ENCODE measurements at places on chromosomes 13 and 19. TPM values are rescaled to one million over a fixed set of nuclear protein-coding genes. Genes with fewer than 3 reads are reported as not detected.

GRCh38 chr13:94115054-94115453, 364.4 kb downstream of the DCT start:
- DNase-seq: no peak

DNA sequence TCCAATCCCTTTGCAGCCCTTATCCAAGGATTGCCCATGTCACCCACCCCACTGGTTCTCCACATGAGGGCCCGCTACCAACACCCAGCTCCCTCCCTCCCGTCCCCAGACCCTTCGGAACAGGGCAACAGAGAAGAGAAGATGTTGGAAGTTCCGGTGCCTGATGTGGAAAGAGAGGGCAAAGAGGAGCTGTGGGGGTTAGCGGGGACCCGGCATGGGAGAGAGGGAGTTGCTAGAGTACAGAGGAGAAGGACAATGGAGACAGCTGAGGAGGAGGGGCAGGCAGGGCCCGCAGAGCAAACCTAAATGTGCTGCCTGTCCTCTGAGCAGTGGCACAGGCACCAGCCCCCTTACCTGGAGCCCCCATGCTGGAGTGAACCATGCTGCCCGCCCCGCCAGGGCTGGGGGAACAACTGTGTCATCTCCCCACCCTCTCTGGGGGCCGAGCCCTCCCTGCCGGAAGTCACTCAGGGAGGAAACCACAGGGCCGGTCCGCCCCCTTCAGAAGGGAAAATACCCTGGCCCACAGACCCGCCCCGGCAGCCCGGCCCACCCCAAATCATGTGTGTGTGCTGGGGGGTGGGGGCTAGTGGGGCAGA, at the start of gene POU2F2:
POU2F2 (minus strand) TSS at position 417 of the 599 bp plus-strand sequence; CDS start at position 382, 35 bp downstream.
- no peak for DNase-seq

DNA sequence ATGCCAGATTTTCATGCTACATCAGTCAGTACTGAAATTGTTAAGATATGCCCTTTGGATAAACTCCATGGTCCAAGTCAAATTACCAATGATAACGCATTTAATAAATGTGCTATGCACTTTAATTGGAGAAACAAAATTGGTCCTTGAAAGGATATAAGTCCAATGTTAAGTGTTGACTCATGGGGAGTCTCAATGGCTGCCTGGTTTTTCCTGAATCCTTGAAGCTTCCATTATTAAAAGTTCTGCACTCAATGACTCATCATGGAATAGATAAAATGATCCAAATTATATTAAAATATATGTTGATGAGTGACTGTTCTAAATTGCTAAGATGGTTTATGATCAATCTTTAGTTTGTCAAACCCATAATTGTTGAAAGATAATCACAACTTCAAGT, 346.0 kb upstream of the ATXN8OS start:
- DNase-seq: no peak

GRCh38 chr13:47478985-47479384, 522.1 kb downstream of the SUCLA2 start:
- DNase-seq: no peak

GRCh38 chr13:39379118-39379517, 223.9 kb downstream of the LHFPL6 start:
- DNase-seq: no peak

GRCh38 chr13:44768775-44769581, 192.8 kb upstream of the TSC22D1 start:
- no peak for DNase-seq

DNA sequence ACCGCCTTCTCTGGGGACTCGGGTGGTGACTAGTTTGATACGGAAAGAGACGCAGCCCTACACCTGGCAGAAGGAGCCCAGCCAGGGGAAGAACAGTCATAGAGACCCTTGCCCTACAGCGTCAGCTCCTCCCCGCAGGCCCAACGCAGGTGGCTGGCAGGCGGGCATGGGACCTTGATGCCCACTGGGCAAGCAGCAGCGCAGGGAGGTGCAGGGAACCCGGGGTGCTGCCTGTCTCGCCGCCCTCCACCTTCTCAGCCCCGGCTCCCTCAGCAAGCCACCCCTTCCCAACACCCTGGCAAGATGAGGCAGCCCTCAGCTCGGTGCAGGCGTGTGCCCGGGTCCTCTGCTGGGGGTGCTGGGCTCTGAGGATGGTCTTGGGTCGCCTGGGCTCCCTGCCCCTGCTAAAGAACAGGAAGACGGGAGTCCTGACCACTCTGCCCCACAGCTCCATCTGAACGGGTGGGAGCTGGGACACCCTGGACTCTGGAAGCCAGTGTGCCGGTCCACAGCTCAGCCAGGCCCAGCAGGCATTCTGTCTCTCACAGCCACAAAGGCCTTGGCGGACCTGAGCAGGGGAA, 9.0 kb downstream of the MIER2 start:
- no peak for DNase-seq

- no peak for DNase-seq
These were observed 10.8 kb downstream of the BICRA start for GRCh38 chr19:47619763-47620162.

GRCh38 chr19:3801412-3802096, 15.4 kb upstream of the MATK start:
- peak; percentile 91 for DNase-seq

DNA sequence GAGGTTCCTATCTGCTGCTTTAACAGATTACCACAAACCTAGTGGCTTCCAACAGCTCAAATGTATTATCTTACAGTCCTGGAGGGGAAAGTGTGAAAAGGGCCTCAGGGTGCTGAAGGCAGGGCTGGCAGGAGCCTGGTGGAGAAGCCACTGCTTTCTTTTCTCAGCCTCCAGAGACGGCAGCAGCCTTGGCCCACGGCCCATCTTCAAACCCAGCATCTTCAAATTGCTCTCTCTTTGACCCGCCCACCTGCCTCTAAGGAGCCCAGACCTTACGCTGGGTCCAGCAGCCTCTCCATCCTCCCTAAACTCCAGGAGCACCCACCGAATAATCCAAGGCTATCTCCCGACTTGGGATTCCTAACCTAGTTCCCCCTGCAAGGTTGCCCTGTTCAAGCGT, 35.6 kb downstream of the C13orf46 start:
- DNase-seq: no peak

DNA sequence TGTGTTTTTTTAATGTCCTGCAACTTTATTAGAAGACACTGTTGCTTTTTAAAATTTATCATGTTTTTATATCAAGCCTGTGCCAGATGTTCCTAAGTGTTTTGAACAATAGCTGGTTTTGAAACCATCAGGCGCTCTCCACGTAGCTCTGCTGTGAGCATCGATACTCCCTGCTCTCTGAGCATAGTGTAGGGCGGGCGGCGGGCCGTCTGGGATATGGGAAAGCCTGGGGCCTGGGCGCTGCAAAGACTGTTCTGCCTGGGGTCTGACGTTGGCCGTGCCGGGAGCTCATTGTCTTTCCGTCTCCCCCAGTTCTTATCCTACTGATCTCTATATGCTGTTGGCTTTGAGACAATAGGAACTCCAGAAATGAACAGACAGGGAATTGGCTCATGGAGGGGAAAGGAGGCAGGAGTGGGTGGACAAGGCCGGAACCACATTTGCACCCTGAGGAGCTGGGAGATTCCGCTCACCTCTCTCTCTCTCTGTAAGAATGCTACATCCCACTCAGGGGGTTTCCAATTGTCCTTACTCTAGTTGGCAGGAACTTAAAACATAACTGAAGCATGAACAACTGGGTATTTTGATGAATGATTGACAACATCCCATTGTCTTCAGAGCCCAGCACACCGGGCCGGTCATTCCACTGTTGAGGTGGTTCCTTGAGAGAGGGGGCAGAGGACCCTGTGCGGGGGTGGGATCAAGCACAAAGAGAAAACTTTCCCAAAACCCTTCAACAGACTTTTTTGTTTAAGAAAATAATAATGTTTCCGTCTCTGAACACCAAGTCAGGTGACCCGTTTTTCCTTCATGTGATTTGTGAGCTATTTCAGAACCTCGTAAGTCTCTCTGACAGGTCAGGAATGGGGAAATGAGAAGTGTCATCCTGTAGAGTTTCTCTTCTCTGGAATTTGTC, 64.7 kb downstream of the COL4A2 start:
- DNase-seq: no peak

DNA sequence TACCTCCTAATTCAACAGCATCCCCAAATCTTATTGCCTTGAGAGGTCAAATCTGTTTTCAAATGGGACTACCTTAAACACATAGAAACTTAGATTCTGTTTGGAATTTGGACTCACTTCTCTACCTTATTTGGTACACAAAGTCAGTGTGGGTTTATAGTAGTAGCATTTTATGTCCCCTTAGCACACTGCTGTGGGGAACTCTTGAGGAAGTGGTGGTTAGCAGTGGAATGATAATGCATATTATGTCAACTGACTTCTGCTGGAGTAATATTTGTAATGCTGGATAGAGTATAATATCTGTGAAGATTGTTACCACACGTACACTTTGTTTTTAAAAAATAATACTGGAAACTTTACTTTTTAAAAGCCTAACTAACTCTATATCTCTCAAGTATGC, 386.3 kb downstream of the NDFIP2 start:
- no peak for DNase-seq

- no peak for DNase-seq
These were observed 22.3 kb downstream of the NLRP11 start for GRCh38 chr19:55809381-55810058.

DNA sequence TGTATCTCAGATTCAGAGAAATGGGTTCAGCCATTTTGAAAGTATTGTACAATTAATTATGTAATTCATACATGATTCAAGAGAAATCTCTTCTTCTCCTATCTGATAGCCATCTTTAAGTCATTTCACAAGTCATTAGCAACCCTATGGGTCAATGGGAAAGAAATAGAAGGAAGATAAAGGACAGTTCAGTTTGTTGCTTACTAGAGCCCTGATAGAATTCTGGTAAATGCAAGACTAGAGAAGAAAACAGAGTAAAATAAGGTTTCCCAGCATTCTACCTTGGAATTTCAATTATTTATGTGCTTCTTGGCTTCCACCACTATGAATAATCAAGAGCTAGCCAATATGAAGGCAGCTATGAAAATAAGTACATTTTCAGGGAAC, 117.7 kb downstream of the LHFPL6 start:
- no peak for DNase-seq

DNA sequence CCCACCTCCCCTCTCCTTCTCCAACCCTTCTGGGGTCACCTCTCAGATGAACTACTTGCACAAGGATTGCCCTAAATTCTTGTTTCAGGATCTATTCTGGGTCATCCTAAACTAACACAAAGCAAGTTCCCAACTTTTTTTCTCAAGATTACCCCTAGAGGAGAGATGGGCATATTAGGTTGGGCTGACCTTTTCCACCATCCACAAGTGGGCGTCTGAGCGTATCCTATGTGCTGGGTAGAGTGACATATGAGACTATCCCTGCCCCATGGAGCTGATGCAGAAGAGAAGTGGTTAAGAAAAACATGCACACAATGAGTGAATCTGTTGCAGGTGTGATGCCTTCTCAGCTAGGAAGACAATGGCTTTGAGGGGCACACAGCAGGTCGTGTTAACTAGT, 132.7 kb downstream of the CACNA1A start:
- DNase-seq: no peak

DNA sequence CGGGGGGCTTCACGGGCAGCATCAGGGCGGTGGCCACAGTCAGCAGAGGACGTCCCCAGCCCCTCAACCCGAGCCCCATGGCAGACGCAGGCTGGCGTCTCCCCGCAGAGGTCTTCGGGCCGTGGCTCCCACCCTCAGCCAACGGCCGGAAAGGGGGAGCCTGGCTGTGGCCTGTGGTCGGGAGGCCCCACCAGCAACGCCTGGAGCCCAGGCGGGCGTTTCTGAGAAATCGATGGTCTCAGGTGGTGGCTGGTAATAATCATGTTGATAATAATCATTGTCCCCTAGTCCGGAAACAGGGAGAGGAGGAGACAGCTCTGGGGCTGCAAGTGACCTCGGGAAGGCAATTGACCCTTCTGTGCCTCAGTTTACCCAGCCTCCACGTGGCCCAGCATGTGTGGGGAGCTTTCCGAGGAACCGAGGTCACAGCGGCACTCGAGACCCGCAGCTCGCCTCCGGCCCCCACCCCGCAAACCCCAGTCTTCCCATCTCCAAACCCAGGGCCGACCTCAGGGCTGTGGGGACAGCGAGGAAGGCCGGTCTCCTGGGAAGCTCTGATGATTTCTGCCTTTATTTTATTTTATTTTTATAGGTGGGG, at the start of gene PRSS57:
PRSS57 (minus strand) TSS at position 101 of the 598 bp plus-strand sequence; CDS start at position 79, 22 bp downstream.
- DNase-seq: no peak

DNA sequence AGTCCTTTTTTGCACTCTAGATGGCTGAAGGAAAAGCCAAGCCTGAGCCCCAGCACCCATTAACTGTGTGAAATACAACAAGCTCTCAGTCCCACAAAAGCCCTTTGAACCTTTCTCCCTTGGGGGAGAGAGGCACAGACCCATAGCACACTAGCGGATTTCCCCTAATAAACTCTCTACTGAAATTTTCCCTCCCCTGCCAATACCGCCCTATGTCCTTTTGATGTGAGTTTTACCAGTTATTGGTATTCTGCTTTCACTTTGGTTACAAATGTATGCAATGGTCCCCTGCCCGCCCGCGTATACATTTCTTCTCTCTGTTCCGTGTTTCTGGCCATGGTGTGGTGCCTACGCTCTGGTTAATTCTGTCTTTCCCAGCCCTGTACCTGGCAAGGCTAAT, 54.0 kb upstream of the MYO16 start:
- no peak for DNase-seq

DNA sequence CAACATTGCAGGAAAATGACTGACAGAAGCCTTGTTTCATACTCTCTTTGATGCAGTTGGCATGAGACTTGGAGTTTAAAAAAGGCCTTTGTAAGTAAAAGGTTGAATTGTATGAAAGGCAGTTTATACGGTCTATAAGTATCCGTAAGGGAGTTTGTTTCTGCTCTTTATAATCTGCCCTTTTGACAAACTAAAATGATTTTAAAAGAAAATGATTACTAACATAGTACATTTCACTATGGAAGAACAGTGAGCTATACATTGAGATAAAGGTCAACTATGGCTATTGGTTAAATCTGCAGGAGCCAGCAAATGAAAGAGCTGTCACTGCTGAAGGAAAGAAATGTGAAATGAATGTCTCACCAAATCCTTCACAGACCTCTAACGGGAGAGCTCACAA, 296.1 kb upstream of the SLITRK6 start:
- DNase-seq: peak; percentile 10

DNA sequence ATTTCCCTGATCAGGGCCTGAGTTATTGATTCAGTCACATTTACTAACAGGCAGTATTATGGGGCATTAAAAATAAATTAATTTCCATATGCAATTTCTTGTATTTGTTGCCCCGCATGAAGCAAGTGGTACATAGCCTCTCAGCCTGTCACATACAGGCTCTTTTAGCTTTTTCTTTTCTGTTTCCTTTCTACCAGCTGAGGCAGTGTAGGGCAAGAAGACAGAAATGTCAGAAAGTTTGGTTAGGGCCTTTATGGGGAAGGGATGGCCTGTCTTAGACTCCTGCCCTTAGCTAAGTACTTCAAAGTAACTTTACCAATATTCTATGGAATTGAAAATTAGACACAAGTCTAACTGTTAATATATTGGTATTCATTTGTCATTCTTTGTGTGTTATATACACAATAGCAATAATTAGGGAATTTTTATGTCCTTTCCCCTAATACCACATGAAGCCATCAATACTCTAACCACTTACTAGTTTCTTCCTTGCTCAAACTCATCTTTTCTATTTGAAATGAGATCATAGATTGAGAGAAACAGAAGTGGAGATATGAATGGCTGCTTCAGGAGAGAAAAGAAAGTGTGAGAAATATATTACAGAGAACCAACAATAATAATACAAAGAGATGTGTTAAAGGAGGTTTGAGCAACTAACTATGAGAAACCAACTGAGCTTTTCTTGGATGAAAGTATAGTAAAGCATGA, 669.6 kb downstream of the PCDH17 start:
- DNase-seq: no peak

IGFL3 gene
- not detected for polyA plus RNA-seq

OR7C1 gene
- polyA plus RNA-seq: 0.42 TPM

LRRC4B gene
- polyA plus RNA-seq: 52.9 TPM

CFAP97D2 gene
- 0.92 TPM for polyA plus RNA-seq

CYP2A7 gene
- not detected for polyA plus RNA-seq

FAM124A gene
- 11.3 TPM for polyA plus RNA-seq

PRRG2 gene
- polyA plus RNA-seq: 0.95 TPM

PTPRH gene
- 4.5 TPM for polyA plus RNA-seq

KLK12 gene
- 0.51 TPM for polyA plus RNA-seq
